Peyer's patch (tissue), 4 donors: ENCODE measurements at places on chromosomes 7 and 10.

DNA sequence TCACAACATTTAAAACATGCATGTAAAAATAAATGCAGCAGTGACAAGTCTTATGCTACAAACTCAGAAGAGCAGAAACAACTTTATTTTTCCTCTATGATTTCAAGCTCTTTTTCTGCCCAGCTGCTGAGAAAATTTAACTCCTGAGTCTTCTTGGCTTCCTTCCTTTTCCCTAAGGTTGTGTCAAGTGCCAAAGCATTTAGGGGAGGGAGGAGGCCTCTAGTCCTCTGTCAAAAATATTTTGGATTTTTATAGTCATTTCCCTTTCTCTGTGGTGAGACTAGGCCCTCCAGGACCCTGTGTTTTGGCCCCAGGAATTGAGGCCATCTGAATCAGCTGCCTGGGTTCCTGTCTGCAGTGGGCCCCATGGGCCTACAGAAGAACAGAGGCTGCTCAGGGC, 11.0 kb upstream of the PILRB start:
- DNase-seq: no peak

DNA sequence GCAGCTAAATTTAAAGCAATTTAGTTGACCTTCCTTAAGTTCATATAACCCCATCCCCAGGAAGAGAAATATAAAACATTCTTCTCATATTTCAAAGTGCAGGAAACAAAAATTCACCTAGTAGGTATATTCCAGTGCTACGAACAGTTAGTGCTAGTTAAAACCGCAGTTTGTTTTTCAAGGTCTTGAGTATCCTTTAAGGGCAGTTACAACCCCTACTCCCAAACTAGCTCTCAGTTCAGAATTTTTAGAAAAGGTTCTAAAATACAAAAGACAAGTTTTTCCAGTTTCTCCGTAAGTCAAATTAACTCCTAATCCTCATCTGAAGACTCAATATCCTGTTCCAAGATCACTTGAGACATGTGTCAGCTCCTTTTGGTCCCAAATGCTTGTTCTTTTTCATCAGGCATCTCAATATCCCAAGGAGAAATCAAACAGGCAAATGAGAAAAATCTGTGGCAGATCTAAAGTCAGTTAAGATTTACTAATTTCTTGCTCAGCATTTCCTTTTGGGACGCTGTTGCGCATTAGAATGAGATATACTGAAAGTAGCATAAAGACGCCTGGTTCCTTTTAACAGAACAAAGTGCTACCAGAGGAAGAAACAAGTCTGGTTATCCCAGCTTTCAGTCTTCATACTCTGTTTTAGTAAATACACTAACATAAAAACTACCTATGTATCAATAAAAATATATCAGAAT, 51.8 kb downstream of the ARHGAP12 start:
- no peak for DNase-seq

GRCh38 chr10:76740514-76740913, 897.1 kb downstream of the KCNMA1 start:
- no peak for DNase-seq

DNA sequence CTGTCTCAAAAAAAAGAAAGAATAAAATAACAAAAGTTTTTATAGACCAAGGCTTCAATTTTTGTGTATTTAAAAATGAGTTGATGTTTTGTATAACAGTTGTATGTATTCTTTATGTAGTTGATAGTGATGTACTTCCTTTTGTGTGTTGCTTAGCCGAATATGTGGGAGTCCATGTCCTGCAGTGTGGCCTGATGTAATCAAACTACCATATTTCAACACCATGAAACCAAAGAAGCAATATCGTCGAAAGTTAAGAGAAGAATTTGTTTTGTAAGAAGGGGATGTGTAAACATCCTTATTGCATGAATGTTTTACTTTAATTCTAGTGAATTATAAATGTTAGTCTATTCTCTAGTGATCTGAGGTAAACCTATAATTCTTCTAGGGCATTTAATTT, 56.6 kb downstream of the MPLKIP start:
- DNase-seq: no peak

GRCh38 chr7:47407821-47408674, 173.9 kb downstream of the TNS3 start:
- DNase-seq: no peak
